Activated T-cell treated with anti-CD3 and anti-CD28 coated beads, Interleukin-2, amount 50 U/mL, for 72 hours (primary cell): ENCODE measurements at places on chromosomes 16 and 17. TPM values are rescaled to one million over a fixed set of nuclear protein-coding genes. Genes with fewer than 3 reads are reported as not detected.

Gene WFDC1
- total RNA-seq = not detected

DNA sequence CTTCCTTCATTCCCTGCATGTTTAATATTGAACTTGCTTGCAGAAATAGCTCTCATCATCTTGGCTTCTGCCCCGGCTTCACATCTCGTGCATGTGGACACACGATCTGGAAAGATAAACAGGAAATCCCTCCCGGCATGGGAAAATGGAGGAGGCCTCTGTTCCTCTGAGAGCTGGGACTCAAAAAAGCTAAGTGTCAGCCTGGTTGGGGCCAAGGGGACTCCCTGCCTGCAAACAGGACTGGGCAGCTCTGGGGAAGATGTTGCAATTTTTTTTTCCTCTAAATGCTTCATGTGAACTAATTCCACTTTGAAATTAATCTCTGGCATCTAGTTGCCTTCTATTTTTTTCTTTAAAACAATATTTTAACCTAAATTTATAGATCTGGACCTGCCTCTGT lies 24.8 kb downstream of the ITPRIPL2 start:
- H3K27ac ChIP-seq = no peak overlapping the region
- no peaks in the 10 kb centered on the region for H3K36me3 ChIP-seq
- H3K4me3 ChIP-seq = no peak overlapping the region
- peaks cover 30% of the 10 kb centered on the region for H3K27me3 ChIP-seq
- H3K4me1 ChIP-seq = no peaks in the 10 kb centered on the region

DNA sequence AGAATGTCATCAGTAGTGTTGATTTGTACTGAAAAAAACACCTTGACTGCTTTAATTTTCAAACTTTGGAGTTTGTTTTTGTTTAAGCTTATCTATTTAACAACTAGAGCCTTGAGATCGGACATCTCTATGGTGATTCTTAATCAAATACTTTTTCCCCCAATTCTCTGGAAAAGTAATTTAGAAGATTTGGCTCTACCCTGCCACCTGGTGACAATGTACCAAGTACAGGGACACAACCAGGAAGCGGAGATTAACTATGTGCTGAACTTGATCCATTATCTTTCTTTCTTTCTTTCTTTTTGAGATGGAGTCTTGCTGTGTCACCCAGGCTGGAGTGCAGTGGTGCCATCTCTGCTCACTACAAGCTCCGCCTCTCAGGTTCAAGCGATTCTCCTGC lies 30.8 kb downstream of the USP43 start:
- peaks cover 11% of the 10 kb centered on the region for H3K4me1 ChIP-seq
- H3K27me3 ChIP-seq = no peaks in the 10 kb centered on the region
- DNase-seq = no peak
- H3K36me3 ChIP-seq = peaks cover 7% of the 10 kb centered on the region
- H3K4me3 ChIP-seq = no peak overlapping the region
- no peak overlapping the region for H3K27ac ChIP-seq

DNA sequence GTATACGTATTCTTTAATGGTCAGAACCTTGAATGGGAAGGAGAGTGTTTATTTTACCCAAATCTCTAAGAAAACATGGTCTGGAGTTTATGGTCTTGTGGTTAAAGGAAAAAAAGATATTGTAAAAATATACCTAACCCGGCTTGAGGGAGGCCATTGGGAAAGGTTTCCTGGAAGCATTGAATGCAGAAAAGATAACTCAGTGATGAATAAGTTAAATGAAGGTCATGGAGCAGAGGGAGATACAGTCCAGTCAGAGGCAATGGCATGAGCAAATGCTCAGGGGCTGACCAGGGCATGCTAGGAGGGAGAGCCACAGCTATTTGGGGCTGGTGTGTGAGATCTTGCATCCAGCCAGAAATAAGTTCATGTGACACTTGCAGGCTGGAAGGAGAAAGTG lies 430.4 kb upstream of the CDH5 start:
- H3K27me3 ChIP-seq = peaks cover 6% of the 10 kb centered on the region
- no peak for DNase-seq
- H3K27ac ChIP-seq = no peak overlapping the region
- no peaks in the 10 kb centered on the region for H3K4me1 ChIP-seq

- DNase-seq = no peak
- no peak overlapping the region for H3K4me3 ChIP-seq
- no peaks in the 10 kb centered on the region for H3K27me3 ChIP-seq
- H3K27ac ChIP-seq = no peak overlapping the region
Observed at GRCh38 chr17:73625991-73626673, 18.1 kb downstream of the SDK2 start.

DNA sequence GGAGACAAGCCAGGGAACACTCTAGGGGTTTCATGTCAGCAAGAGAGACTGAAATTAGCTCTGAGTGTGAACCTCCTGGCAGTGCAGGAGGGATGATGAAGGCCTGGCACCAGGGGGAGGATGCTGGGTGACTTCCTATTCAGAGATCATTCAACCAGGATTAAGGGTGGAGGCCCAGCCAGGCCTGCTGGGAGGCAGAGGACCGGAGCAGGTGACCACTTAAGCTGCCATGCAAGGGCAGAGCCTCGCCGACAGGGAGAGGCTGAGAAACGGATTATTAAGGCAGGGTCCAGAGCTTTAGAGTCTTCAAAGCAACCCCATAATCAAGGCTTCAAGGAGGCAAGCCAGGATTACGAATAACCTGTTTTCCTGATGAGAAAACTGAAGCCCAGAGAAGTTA lies 10.6 kb upstream of the SRCIN1 start:
- H3K4me3 ChIP-seq = no peak overlapping the region
- peaks cover 48% of the 10 kb centered on the region for H3K27me3 ChIP-seq
- H3K36me3 ChIP-seq = no peaks in the 10 kb centered on the region
- H3K27ac ChIP-seq = no peak overlapping the region
- no peaks in the 10 kb centered on the region for H3K4me1 ChIP-seq

DNA sequence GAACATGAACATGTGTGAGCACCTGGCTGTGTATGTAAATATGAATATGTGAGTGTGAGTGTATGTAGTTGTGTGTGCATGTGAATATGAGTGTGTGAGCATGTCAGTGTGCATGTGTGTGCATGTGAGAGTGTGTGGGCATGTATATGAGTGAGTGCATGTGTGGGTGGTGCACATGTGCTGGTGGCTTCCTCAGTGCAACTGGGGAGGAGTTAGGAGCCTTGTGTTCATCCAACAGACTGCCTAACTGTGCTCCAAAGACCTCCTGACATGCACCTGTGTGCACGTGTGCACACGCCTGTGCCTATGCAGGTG lies 1.4 kb downstream of the TMEM235 start:
- H3K4me3 ChIP-seq = no peak overlapping the region
- no peak for DNase-seq
- H3K36me3 ChIP-seq = no peaks in the 10 kb centered on the region
- H3K4me1 ChIP-seq = peaks cover 20% of the 10 kb centered on the region
- H3K27ac ChIP-seq = no peak overlapping the region
- peaks cover 25% of the 10 kb centered on the region for H3K27me3 ChIP-seq
